ENCODE measurements at places on chromosomes 13 and 19.

DNA sequence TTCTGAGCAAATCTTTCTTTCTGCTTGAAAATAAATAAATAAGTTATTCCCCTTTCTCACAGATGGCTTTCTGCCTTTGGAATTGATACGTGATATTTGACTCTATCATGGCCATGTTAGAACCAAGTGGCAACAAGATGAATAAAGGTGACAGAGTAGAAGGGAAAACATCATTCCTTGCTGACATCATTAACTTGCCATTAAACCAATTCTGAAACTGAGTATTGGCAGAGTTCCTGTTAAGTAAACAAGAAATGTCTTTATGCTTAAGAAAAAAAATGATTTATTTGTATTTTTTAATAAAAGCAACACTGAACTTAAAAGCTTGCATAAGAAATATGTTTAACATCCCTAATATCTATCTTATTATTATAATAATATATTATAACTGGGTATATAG is 828.1 kb downstream of the PCDH9 start:
- DNase-seq = peak; percentile 18

GRCh38 chr13:29059800-29060199 is 239.7 kb downstream of the MTUS2 start:
- no peak for DNase-seq

DNA sequence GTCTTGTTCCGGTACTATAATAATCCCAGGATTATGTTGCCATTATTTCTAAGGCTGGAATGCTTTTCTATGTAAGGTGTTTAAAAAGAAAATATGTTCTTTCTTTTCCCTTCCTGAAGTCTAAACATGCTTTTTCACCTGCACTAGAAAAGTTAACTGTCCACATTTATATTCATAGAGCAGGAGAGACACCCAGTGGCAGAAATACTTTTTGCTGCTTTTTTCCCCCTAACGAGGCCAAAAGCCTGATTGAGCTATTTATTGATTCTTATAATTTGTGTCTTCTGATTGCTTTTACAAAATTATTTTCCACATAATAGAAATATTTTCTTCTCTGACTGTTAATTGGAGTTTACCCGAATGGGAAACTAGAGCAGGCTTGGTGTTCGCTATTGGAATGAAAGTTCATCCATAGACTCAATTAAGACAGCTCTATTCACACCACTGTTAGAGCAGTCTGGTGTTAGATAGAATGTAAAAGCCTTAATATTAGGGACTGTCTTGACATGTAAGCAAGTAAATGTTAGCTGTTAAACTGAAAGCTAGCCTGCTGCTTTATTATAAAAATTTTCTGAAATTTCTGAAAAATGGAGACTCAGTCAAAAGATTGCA is 15.8 kb downstream of the GPR180 start:
- DNase-seq = peak; percentile 20

- DNase-seq = no peak
Measured at GRCh38 chr13:34256236-34256635, 438.3 kb downstream of the RFC3 start.

- no peak for DNase-seq
Measured at GRCh38 chr13:23632741-23633140, 62.5 kb downstream of the TNFRSF19 start.

DNA sequence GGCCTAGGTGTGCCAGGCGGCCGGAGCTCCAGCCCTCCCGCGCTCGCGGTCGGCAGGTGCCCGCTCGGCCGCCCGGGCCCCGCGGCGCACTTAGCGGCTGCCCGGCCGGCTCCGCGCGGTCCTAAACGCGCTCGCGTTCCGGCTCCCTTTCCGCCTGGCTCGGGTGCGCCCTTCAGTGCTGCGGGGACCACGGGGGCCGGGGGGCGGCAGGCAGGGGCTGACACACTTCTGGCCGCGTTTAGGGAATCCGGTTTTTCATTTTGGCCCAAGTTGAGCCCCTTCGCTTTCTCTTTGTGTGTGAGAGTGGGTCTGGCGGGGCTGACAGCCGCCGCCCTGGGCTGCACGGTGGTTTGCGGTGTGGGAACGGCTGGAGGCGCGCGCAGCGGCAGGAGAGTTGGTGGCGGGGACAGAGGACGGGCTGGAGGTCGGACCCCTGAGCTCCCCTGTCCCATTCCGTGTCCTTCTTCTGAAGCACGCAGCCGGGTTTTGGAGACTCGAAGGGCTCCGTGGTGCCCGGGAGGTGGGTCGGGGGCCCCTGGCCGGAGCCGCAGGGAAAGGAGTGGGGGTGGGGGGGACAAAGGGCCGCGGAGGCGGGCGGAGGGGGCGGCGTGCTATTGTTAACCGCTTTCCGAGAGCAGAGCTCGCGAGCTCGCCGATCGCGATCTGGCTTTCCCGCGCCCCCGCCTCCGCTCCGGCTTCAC is 3.1 kb downstream of the FGF9 start:
- DNase-seq = peak; percentile 41

- DNase-seq = no peak
Measured at GRCh38 chr13:35501661-35502235, 25.3 kb upstream of the MAB21L1 start.

- peak; percentile 28 for DNase-seq
Measured at GRCh38 chr13:93559718-93560117, 333.1 kb downstream of the GPC6 start.

- DNase-seq = peak; percentile 29
Measured at GRCh38 chr13:79631051-79631659, 150.2 kb downstream of the NDFIP2 start.

Data from NCI-H2081 (cell line).